Right cardiac atrium (tissue), 5 donors: ENCODE measurements at places on chromosomes 7 and 10.

GRCh38 chr7:1666317-1666822 lies 3.7 kb upstream of the ELFN1 start:
- DNase-seq: peak; percentile 20

DNA sequence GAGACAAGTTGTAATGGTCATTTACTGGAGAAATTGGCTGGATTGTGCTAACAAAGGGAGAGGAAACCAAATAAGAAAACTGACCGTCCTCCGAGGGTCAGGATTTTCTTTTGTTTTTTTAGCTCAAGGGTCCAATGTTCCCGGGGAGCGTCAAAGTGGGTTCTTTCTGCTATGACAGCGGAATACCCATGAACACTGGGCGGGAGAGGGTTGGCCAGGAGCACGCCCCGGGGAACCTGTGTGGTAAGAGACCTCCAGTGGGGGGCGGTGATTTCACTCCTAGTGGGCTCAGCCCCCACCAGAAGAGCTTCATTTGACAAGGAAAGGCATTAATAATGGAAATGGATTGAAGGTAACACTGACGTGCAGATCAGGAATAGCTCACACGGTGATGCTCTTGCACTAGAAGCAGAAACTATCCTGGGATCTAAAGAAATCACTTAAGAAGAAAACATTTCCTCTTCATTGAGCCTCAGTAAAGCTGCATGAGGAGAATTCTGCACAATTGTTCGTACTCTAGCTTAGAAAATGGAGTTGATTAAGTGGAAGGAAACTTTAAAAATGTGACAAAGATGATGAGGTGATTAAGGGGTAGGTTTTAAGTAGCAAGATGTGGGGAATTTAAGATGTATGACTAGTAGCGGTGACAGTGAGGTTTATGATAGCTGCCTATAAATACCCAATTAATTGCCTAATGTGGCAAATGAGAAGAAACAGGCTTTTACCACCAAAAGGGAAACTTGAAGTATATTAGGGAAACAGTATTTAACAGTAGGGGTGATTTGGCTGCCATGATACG lies 627.2 kb downstream of the SUGCT start:
- DNase-seq: peak; percentile 18

DNA sequence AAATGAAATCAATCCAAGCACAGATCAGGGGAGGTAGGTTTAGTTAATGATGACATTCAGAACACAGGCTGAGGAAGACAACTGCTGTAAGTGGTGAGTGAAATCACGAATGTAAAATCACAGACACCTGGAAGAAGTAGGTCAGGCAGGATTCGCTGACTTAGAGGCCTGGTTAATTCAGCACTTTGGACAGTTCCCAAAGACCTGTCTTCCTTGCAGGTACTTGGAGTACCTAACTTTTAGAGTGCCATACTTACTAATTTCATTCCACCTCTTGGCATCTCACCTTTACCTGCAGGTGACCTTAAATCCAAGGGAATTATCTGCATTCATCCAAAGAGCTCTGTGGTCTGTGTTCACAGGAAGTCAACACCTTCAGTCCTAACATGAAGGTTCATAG lies 822.3 kb downstream of the PHTF2 start:
- DNase-seq: no peak

GRCh38 chr7:156534925-156535324 lies 105.6 kb upstream of the RNF32 start:
- no peak for DNase-seq

GRCh38 chr10:123781956-123782500 lies 109.6 kb downstream of the CPXM2 start:
- no peak for DNase-seq

DNA sequence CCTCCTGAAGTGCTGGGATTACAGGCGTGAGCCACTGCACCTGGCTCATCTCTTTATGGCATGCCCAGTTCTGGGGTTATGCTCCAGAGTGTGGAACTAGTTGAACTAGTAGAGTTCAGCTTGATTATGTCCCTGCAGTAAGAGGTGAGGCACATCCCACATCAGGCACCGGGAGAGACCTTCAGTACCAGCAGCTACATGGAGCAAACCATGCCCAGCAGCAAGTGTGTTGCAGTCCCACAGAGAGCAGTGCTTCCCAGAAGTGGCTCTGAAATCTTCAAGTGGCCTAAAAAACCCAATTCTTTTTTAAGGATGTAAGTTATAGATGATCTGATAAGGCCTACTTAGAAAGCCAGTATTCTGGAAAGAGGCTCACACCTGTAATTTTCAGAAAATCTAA lies 331.9 kb upstream of the PRKCQ start:
- no peak for DNase-seq

- no peak for DNase-seq
Observed at GRCh38 chr7:37669818-37670217, 13.7 kb upstream of the GPR141 start.

DNA sequence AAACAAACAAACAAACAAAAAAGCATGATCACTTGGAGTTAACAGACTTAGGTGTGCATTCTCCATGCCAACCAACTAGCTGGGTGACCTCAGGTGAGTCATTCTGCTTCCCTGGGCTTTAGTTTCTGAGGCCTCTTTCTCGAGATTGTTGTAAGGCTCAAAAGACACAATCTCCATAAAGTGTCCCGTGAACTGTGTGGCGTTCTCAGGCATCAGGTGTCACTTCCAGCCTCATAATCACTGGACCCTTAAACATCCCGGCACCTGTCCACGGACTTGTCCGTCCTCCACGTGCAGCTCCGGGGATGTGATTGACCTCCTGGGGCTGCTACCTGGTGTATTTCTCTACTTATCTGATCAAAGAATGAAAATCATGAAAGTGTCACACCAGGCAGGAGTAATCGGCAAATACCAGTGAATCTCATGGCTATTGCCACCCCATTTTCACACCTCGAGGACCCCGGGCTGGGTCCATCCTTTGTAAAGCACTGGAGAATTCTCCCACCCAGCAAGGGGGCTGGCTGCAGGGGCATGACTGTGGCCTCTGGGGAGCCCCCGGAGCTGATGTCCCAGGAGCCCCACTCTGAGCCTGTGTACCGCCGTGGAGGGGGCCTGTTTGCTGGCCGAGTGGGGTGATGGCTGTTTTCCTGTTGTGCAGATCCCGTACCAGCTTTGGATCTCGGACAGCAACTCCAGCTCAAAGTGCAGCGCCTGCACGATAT lies 189.8 kb upstream of the SH2B2 start:
- DNase-seq: no peak

DNA sequence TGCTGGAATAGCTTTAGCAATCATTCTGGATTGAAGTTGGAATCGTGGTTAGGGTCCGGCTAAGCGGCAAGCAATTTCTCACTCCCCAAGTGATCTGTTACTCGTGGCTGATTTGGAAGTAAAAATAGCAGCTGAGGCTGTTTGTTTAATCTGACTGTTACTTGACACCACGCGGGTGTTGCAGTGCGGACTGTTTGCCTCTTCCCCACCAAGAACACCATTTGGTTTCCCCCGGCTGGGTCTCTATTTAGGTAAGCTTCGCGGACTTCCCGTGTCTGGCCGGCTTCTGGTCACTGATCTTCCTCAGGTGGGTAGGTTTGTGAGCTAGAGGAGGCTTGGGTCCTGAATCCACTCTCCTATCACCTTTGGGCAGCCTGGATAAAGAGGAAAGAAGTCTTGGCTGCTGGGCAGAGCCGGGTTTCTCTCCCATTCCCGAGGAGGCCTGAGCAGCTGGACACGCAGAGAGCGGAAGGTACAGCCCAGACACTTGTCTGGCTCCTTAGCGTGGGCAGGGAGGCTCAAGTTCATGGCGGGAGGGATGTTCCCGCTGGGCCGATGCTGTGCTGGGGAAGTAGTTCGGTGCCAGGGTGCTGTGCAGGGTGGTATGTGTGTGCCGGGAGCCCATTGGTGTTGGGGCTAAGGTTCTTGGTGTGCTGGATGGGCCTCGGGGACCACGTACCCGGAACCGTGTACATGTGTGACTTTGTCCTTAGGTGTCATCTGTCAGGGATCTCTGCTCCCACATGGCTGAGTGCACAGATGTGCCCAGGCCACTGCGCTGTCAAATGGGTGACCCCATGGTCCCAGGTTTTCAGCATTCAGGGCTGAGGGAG lies at the start of gene C10orf71:
C10orf71 (plus strand) TSS at position 188 of the 833 bp plus-strand sequence. CDS start 23,376 bp downstream, outside the sequence.
- no peak for DNase-seq

DNA sequence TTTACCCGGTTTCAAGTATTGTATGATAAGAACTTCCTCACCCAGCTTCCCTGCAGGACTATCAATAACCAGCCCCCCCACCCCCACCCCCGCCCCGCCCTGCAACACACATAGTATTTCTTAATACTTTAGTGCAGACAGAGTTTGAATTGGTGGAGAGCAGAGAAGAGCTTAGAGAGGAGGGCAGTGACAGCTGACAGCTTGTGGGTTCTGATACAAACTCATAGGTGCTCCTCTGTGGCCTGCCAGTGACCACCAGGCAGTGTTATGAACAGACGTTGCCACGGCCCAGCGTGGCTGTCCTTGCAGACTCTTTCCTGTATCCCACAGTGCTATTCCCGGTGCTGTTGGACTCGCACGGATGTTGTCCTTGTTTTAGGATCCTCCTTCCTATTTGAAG lies 186.9 kb upstream of the ADO start:
- DNase-seq: no peak

GRCh38 chr7:40580776-40581175 lies 446.0 kb downstream of the SUGCT start:
- no peak for DNase-seq

GRCh38 chr7:10312942-10313341 lies 660.7 kb upstream of the PHF14 start:
- no peak for DNase-seq

DNA sequence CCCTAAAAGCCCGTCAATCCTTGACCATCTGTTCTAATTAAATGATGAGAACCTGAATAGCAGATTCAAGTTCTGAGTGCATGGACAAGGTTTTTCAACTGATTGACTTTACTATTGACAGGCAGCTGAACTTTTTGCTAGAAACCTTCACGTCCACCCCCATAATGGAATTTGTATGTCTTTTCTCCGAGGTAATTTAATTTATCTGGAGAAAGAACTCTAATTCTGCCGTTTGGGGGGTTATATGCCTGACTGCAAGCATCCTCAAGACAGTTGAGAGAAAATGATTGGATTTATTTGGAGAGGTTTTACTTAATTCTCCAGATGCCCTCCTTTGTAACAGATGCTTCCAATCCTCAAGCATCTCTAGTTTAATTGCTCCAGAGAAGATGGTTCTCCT lies 1053.4 kb upstream of the AUTS2 start:
- no peak for DNase-seq

DNA sequence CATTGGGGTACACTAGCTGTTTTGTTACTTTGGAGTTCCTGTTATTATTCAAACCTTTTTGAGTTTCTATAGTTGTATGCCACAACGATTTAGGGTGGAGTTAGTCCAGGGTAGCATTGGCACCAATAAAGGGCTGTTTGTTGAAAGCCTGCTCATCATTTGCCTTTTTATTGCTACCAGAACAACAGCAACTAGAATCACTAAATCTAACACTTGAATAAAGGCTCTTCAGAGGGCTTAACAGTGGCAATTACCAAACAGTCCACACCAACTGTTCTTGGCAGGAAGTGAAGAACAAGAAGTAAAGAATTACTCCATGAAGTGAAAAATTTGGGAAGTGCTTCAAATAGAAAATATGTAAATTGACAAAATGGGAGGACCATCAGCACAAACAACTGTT lies 621.4 kb downstream of the PHTF2 start:
- no peak for DNase-seq

DNA sequence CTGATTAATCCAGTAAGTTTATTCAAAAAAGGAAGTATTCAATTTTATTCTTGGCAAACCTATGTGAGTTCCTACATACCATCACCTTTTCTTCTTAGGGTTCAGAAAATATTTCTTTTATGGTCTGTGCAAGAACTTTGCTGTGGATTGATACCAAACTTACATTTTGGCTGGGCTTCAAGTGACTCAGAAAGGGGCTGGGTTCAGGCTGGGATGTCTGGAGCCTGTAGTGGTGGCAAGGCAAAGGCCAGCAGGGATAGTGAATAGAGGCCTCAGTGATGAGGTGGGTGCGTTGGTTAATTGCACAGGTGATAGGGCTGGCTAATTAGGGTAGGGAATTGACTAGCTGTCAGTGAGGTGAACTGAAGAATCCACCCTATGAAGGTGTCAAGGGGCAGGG lies 40.2 kb upstream of the ATXN7L1 start:
- DNase-seq: no peak

GRCh38 chr10:32104622-32105509 lies 48.6 kb upstream of the KIF5B start:
- no peak for DNase-seq

DNA sequence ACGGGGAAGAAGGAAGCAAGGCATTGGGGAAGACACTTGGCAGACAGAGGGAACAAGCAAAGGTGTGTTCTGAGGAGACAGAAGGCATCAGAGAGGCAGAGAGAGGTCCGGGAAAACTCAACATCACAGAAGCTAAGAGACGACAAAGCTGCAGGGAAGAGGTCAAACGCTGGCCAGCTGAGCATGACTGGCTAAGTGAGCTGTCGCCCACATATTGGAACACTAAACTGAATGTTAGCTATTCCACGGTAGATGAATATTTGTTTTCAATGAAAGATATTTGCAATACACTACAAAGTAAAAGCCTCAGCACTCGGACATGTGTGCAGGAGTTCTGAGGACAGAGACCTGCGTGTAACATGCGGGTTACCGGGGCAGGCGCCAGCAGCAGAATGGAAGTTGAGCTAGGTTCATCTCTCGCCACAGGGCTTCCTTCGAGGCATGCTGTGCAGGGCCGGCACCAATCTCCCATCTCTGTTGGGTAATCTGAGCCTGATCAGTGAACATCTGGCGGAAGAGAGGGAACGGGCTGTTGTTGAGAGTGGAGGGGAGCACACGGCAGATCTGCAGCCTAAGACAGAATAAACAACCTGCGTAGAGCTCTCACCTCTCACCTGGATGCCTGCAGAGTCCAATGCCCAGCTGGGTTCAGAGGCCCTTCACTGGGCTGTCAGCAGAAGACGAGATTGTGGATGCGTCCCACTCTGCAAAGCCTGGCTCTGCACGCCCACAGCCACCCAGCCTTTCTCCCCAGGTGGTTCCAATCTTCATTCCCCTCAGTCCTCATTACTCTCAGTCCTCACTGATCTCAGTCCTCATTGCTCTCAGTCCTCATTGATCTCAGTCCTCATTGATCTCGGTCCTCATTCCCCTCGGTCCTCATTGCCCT lies 35.9 kb downstream of the INSIG1 start:
- DNase-seq: no peak

GRCh38 chr7:116463956-116464355 lies 35.6 kb upstream of the CAV2 start:
- DNase-seq: no peak

GRCh38 chr10:71812016-71812912 lies 38.8 kb downstream of the PSAP start:
- peak; percentile 89 for DNase-seq

- DNase-seq: no peak
Observed at GRCh38 chr7:139131601-139132041, 22.1 kb upstream of the ZC3HAV1 start.

- no peak for DNase-seq
Observed at GRCh38 chr10:36504758-36505157, 620.6 kb upstream of the ANKRD30A start.

GRCh38 chr10:32629910-32630309 lies 184.0 kb downstream of the CCDC7 start:
- DNase-seq: no peak
